ENCODE measurements at places on chromosomes 5 and 9.
A peak's percentile ranks its signal among the peaks of the same experiment; 100 is the strongest.

- DNase-seq: peak; percentile 16
These were observed 174.9 kb upstream of the SMIM23 start for GRCh38 chr5:171610686-171611085.

DNA sequence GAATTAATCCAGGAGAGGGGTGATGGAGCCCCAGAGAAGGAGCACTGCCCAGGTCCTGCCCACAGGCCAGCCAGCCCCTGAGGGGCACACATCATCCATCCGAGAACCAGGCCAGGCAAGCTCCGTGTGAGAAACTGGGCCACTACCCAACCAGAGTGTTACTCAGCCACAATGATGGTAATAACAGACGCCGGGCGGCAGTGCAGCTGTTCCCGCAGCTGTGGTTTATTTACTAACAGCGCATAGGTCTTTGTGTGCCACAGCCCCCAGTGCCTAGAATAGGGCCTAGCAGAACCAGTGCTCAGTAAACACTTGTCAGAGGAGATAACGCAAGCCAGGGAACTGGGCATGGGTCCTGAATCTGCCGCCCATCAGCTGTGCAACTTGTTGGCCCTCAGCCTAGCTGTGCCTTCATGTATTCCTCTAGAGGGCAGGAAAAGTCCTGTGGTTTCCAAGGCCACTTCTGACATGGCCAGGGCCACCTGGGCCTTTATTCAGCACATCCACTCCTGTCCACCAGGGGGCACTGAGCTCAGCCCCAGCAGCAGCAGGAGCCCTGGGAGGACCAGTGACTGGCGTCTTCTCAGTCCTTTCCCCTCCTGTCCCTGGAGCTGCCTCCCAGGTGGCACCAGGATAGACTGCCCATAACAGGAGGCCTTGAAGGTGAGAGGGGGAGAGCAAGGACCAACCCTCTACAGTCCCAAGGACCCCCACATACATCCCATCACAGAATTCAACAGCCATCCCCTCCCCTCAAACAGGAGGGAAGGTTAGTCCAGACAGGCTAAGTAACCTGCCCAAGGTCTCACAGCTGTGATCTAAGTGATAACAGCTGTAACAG is 2.1 kb downstream of the MXD3 start:
- peak; percentile 82 for DNase-seq

- DNase-seq: no peak
These were observed 129.2 kb upstream of the PHYKPL start for GRCh38 chr5:178361657-178362445.

GRCh38 chr5:177434942-177435738 is 8.7 kb downstream of the GRK6 start:
- DNase-seq: no peak

DNA sequence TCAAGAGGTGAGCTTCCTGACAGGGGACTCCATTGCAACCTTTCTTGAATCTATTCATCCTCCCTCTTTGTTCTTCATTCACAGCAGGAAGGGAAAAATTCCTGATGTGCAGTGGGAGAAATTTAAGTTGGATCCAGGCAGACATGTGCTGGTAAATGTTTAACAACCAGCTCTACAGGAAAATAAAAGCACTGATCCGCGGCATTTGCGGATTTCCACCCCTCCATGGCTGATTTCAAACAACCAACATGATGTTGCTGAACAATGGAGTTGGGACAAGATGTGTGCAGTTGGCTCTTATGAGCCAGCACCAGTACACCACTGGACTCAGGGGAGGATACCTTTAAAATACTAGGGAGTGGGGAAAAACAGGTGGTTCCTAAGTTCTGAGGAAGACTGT is 47.0 kb downstream of the SPRY4 start:
- DNase-seq: no peak

GRCh38 chr5:9733486-9733885 is 103.3 kb upstream of the TAS2R1 start:
- DNase-seq: no peak

DNA sequence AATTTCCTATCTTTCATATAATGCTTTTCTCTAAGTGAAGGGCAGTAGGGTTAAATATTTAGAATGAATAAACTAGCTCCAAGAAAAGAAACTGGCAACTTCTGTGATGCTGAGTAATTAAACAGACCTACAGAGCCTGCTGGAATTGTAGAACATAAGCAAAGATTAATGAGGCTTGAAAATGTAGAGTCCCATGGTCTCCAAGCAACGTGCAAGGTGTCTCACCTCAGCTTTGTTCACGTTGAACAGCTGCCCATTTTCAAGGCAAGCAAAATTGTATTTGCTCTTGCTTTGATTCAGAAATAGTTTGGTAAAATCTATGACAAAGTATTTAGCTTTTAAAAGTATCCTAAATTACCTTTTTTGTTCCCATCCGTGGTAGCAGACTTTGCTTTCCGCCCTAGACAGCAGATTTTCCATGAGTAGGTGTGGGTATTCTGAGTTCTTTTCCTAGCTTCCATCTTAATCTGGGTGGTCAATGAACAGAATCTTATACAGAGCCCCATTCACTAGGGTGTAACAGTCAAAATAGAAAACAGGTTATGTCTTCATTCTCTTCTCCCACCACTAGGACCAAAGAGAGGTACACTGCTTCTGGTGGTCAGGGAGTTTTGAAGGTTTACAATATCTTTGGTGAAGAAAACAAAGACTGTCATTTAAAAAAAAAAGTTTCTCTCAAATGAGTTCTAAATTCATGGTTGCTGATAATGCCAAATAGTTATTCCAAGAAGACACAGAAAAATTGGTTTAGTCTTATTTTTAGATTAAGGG is 52.1 kb upstream of the TYRP1 start:
- DNase-seq: no peak

- no peak for DNase-seq
These were observed 48.1 kb downstream of the VAV2 start for GRCh38 chr9:133943781-133944745.

GRCh38 chr5:27311544-27311943 is 273.2 kb upstream of the CDH9 start:
- DNase-seq: no peak

DNA sequence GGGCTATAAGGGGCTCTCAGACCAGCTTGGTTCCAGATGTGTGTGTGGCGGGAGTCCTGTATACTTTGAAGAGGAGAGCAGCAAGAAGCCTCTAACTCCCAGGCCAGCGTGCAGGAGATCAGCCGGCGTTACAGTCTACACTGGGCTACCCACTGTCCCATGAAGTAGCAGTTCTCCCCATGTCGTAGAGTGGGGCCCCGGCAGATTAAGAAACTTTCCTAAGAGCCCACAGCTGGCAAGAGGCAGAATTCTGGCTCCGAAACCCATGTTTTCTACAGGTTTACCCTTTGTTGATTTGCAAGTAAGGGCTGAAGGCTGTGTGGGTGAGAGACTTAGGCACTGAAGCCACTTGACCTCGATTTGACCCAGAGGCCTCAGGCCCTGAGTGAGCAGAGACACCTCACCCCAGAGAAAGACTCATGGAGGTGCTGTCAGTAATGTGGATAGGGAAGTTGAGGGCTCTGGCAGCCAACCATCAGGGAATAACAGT is 881 bp upstream of the B4GALT1 start:
- no peak for DNase-seq

- DNase-seq: no peak
These were observed 303.5 kb downstream of the TRIM32 start for GRCh38 chr9:116990592-116990991.

GRCh38 chr5:14178671-14179211 is 35.6 kb downstream of the TRIO start:
- DNase-seq: peak; percentile 66
